Activated naive CD4-positive, alpha-beta T cell treated with anti-CD3 and anti-CD28 coated beads, Interleukin-2, amount 10 ng/mL, durations not matched to agents 7 days and 5 days (primary cell): ENCODE measurements at places on chromosomes 12 and 14.

DNA sequence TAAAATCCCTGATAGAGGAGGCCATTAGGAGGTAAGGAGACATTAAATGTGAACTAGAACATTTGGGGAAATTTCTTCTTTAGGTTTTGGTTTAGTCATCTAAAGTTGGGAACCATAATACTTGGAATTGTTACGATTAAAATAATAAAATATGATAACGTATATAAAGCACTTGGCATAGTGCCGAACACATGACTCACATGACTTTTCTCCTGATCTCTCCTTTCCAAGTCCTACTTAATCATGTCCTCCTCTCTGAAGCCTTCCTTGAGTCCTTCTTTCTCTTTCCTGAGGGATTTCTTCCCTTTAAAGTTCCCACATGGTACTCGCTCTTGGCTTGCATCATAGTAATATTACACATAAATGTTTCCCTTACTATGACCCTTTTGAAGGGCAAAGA, 20.0 kb downstream of the BEST3 start:
- H3K27ac ChIP-seq = no peak overlapping the region
- no peak for DNase-seq
- no peak overlapping the region for H3K4me3 ChIP-seq
- H3K27me3 ChIP-seq = no peaks in the 10 kb centered on the region
- no peaks in the 10 kb centered on the region for H3K4me1 ChIP-seq

DNA sequence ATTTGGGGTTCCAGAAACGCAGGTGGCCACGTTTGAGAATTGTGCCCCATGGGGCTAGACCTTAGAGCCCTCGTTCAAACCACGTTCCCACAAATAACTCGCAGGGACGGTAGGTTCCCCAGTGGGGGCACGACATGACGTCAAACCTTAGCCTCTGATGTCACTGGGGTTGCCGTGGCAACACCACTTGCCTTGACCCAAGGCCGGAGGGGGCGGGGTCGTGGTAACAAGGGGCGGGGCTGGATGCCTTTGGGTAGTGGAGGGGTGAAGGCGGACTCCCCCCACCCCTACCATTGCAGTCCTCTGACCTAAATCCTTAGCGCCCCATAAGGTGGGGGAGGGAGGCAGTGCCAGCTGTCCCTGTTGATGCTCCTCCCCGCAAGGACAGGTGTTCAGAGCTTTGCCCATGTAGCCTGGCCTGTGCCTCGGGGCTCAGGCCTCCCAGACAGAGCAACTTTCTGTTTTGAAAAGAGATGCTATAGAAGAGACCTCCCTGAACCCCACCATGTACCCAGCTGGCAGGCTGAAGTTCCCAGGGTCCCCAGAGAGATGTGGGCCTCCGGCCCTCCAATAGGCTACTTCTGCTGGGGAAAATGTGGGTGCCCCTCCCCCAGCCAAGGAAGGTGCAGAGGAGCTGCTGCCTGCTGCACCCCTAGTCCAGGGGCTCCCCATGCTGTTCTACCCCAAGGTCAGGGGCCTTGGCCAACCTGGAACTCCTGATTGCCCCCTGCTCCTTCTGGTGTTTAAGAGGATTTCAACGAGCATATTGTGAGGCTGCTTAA, 1.9 kb downstream of the FAM222A start:
- H3K27ac ChIP-seq = no peak overlapping the region
- H3K4me1 ChIP-seq = peaks cover 12% of the 10 kb centered on the region
- DNase-seq = peak; percentile 30
- H3K36me3 ChIP-seq = no peaks in the 10 kb centered on the region

- no peak overlapping the region for H3K4me3 ChIP-seq
- H3K27me3 ChIP-seq = no peaks in the 10 kb centered on the region
- DNase-seq = no peak
These were observed 115.2 kb downstream of the TMEM132D start for GRCh38 chr12:129788506-129789084.

DNA sequence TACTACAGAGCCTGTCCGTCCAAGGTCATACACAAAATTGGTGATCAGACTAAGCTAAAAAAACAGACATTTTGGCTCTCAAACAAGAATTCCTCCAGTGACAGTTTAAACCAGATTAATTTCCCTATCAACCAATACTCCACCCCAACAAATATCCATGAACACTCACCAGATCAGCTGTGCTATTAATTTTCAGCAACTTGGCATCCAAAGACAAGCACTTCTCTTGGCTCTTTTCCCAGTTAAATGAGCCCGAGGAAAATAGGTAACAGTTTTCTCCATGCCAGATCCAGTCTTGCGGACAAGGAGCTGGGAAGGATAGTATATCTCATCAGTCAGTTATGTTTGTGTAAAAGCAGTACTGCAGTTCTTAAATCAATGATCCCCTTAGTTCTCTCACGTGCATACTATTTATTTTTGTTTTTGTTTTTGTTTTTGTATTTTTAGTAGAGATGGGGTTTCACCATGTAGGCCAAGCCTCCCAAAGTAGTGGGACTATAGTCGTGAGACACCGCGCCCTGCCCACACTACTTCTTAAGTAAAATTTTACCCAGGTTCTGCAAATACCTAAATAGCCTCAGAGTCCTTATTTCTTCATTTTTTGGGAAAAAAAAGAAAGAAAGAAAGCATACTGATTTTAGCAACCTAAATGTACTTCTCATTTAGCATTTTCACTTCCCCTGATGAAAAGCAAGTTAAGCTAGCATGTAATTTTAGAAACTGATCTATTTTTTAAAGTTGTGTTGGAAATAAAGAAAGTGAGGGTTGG, 11.1 kb downstream of the OLR1 start:
- no peaks in the 10 kb centered on the region for H3K36me3 ChIP-seq
- H3K4me3 ChIP-seq = no peak overlapping the region
- DNase-seq = no peak
- peaks cover 48% of the 10 kb centered on the region for H3K27me3 ChIP-seq
- no peak overlapping the region for H3K27ac ChIP-seq

GRCh38 chr12:16449459-16449858, 102.0 kb downstream of the MGST1 start:
- H3K4me3 ChIP-seq = no peak overlapping the region
- H3K4me1 ChIP-seq = no peaks in the 10 kb centered on the region
- no peak for DNase-seq
- H3K27ac ChIP-seq = no peak overlapping the region
- H3K36me3 ChIP-seq = no peaks in the 10 kb centered on the region
- H3K27me3 ChIP-seq = no peaks in the 10 kb centered on the region

DNA sequence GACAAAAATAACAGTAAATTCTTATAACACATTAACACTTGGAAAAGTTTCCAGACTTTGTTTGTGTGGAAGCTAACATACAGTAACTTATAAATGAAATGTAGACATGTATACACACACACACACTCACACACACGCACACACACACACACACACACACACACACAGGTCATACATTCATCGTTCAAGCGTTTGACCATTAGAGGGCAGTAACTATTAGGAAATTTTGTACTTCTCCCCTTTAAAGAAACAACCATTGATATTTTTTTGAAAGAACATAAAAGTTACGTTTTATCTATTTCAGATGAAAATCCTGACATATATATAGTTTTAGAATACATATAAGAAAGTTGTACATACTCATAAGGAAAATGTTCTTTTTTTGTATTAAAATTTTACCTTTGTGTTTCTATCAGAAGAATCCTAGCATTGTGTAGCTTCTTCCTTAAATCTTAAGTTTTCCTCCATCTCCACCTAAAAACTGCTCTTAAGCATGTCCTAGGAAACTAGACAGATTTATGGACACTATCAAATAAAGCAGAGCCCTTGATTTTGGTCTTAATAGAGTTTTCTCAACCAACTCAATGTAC, 29.0 kb downstream of the PTPRQ start:
- no peak for DNase-seq
- no peaks in the 10 kb centered on the region for H3K36me3 ChIP-seq

DNA sequence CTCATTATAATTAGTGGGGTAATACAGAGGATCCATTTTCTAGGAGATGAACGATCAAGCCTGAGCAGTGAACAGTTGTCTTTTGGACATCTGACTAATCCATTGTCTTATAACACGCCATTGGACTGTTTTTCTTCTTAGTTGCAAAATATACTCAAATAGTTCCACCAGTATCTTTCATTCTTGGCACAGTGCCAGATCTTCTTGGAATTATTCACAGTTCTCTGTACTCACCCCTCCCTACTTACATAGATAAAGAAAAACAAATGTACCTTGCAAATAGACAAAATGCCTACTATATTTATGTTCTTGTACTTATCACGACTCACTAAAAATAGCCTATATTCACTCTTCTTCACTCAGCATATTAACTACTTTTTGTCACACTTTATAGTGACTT, 3.8 kb downstream of the CBLN3 start:
- H3K27ac ChIP-seq = peak overlapping the region; percentile 70
- H3K27me3 ChIP-seq = peaks cover 4% of the 10 kb centered on the region
- peaks cover 3% of the 10 kb centered on the region for H3K36me3 ChIP-seq
- H3K4me1 ChIP-seq = peaks cover 51% of the 10 kb centered on the region
- no peak for DNase-seq
